ENCODE measurements at places on chromosomes 3 and 15.

DNA sequence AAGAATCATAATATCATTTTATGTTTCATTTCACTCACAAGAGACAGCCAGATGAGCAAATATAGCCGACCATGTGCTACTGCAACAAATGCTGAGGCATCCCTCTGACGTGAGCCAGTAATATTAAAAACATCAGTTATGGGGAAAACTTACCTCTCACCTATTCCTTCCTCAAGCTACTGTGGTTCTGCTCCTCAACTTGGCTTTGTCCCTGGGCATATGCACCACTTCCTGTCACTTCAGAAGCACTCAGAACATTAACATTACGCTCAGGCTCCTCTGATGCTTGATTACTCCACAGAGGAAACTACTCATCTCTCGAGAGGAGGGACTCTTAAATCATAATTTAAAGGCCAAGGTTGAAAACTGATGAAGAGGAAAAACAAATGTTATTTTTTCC, 457.0 kb upstream of the ALCAM start:
- no peak for DNase-seq

DNA sequence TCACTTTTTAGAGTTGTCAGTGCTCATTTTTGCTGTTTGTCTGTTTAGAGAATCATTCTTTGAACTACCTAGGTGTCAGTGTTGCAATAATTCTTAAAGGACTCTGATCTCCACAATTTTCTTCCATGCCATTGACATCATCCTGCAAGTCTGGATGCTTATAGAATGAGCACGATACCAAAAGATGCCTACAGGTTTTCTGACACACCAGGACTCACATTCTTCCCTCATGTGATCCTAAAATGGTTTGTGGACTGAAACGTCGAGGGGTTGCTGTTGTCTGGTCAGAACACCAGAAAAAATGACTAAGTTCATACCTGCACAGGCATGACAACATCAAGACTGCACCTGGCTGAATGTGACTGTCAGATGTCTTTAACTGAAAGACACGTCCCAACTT, 95.9 kb downstream of the SEMA5B start:
- DNase-seq = no peak

DNA sequence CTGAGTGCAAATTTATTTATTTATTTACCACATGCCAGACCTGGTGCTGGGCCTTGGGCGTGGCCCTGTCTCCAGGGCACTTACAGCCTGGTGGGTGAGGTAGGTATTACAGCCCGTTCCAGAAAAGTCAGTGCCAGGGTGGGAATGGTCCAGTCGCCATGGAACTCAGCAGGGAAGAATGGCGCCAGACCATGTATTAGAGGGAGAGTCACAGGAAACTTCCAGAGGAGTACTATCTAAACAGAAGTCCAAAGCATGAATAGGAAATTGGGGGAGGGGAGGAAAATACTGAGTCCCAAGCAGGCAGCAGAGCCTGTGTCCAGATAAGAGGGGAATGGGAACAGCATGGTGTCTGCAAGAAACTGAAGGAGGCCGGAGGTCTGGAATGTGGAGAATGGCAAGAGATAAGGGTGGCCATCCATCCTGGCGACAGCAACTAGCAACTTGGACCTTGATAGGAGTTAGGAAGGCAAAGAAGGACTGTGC, 27.0 kb downstream of the SH3BP5 start:
- DNase-seq = no peak

GRCh38 chr15:40856746-40857145, 12.9 kb downstream of the SPINT1 start:
- DNase-seq = no peak

- no peak for DNase-seq
These were observed 47.1 kb upstream of the SERPINI2 start for GRCh38 chr3:167521006-167521355.

All from activated gamma-delta T cell treated with anti-CD3 and anti-CD28 coated beads, Interleukin-2, amount 50 U/mL, for 16 hours (primary cell).